ENCODE measurements at places on chromosomes 4 and X.

GRCh38 chr4:41095192-41095872 is 119.0 kb downstream of the APBB2 start:
- DNase-seq = no peak

DNA sequence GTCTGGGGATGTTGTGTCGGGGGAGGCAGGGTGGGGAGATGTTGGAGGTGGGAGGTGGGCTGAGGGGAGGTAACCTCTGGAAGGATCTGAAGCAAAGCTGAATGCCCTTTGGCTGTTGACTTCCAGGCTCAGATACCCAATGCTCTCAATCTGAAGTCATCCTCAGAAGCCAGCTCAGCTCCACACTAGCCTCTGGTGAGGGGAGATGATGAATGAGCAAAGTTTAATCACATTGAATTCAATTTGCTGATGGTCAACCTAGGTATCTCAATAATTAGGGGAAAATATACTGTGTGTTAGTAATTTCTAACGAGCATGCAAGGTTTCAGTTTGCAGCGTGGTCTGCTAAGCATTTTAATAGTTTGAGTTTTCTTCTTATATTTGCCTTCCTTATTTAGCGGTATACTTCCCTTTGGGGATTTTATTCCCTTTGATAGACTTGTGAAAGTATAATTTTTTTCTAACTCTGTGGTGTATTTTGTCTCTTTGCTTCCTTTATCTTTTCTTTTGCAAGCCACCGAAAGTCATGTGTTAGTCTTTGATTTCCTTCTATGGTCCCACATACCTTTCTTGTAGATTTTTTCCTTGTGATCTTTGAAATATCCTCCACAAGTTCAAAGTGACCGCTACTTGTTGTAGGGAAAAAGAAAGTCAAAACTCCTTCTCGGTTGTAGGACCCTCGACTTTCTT is 146.3 kb upstream of the LEF1 start:
- DNase-seq = no peak

DNA sequence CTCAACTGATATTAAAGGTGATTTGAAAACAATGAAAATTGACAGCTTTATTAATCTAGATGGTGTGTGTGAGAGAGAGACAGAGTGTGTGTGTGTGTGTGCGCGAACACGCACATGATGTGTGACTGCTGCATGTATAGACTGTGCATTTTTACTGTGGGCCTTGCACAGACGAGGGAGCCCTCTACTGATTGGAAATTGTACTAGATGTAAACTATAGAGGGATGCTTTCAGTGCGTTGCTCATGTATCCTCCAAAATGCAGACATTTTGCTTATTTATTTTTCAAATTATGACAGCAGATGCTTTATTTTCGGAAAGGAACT is 168.4 kb upstream of the GK2 start:
- no peak for DNase-seq

- no peak for DNase-seq
These were observed 97.4 kb downstream of the SHOX start for GRCh38 chrX:727738-728621.

DNA sequence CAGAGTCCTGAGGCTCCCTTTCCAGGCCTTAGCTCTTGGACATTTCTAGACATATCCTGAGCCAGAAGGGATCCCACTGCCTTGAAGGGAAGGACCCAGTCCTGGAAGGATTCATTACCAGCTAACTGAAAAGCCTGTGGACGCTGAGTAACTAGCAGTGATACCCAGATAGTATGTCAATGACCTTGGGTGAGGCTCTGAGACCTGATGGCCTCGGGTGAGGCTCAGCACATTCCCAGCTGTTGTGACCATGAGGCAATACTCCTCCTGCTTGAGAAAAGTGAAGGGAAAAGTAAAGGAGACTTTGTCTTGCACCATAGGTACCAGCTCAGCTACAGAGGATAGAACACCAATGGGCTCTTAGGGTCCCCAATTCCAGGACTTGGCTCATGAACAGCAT is 268.1 kb downstream of the DKK2 start:
- DNase-seq = no peak

GRCh38 chr4:148120216-148120615 is 322.0 kb downstream of the NR3C2 start:
- DNase-seq = no peak

- no peak for DNase-seq
These were observed 256.0 kb upstream of the SFRP2 start for GRCh38 chr4:154044742-154045485.

DNA sequence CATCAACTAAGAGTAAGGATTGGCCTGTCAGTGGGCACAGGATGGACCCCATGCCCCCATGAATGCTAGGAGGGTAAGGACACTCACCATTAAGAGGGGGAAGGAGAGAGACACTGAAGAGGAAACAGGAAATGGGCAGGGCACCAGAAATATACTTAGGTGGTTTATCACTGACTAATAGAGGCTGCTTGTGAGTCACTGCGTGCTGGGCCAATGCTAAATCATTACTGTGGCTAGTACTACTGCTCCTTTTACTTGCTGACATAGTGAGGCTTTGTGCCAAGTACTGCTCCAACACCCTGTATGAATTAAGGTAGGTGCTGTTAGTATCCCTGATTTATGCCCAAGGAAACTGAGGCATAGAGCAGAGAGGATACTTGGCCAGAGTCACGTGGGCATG is 130.4 kb upstream of the FRMPD4 start:
- DNase-seq = no peak

- no peak for DNase-seq
These were observed 7.4 kb downstream of the ZNF81 start for GRCh38 chrX:47844117-47844516.

DNA sequence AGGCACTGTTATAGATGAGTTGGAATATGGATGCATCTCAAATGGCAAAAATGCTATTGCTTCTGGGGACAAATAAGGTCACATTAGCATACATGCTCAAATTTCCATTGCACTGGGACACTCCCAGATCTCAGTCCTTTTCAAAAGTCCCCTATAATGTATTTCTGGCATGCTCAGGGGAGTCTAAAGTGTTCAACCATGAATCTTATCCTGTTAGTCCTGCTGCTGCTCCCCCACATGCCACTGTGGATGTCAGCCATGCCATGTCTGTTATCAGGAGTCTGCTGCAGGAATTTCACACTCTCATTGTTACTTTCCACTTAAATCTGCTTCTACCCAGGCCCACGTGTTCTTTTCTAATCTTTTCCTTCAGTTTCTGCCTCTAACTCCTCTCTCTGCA is 1000.6 kb downstream of the CCSER1 start:
- DNase-seq = no peak

DNA sequence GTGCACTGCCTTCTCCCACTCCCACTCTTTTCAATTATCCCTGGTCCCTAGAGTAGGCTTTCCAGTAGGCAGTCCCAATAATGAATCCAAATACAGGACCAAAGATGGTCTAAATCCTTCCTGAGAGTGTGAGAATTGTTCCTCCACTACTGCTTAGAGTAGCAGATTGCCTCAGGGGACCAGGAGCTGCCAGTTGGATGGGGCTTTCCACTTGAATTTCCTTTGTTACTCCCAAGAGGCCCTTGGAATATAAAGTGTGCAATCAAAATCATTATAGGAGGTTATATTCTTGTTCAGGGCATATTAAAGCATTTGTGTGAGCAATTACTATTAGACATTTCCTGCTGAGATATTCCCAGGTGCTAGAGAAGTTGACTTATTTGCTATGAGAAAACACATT is 156.6 kb upstream of the TLL1 start:
- DNase-seq = no peak

DNA sequence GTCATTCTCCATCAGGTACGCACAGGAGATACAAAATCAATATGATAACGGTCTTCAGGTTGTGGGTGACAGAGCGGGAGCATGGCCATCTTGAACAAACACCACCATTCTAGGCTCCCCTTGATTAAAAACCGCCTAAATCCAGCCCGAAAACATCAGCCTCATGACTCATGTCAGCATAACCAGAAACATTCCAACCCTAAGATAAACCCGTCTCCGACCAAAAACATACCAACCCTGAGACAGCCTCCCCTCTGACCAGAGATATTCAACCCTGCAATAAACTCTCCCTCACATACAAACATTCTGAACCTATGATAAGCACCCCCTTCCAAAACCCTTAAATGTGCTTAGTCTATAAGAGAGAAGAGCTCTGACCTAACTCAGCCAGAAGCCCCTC is 157.9 kb downstream of the DHRSX start:
- no peak for DNase-seq

GRCh38 chrX:1390621-1391369 is 1.1 kb downstream of the SLC25A6 start:
- no peak for DNase-seq

- DNase-seq = no peak
These were observed 13.3 kb downstream of the SRP72 start for GRCh38 chr4:56480691-56481090.

- peak; percentile 40 for DNase-seq
These were observed 5.1 kb downstream of the USP27X start for GRCh38 chrX:49884290-49884862.

GRCh38 chr4:147607471-147607870 is 9.7 kb upstream of the TMEM184C start:
- DNase-seq = no peak

DNA sequence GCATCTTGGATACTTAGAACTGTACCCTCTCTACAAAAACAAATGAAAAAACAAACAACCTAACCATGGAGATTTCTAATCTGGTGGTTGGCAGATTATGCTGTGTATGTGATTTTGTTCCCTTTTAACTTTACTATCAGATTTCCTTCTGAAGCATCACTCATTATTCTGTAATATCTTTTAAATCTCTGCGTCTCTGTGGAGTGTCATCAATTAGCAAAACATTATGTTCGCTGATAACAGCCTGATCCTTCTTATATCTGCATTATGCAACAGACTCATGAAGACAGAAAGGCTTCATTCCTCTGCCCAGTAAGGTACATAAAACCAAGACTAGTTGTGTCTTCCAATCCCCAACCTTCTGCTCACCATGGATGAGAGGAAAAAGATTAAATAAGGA is 110.3 kb upstream of the PDE5A start:
- no peak for DNase-seq

DNA sequence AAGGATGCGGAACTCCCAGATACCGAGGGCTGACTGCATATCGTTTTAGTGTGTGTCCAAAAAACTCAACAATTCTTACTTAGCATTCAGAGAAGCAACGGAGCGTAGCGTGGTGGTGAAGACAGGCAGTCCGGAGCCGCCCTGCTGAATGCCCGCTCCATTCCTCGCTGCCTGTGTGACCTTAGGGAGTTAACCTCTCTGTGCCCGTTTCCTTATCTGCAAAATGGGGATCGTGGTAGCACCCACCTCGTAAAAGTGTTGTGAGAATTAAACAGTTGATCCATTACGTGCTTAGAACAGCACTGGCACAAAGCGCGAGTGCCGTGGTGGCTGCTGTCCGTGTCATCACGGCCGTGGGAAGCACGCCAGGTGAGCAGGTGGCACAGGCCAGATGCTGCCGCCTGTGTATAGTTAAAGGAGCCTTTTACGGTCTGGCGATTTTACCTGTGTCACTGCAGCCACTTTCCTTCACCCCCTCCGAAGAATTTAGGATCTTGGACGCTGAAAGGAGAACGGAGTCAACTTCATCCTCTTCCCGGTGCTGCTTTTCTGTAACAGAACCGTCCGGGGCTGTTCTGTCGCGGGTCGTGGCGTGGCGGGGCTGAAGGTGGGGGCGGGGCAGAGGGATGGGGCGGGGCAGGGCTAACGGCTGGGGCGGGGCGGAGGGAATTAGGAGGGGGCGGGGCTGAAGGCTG is 885 bp downstream of the CCDC110 start:
- DNase-seq = peak; percentile 48

- DNase-seq = no peak
These were observed 94.9 kb upstream of the TBC1D9 start for GRCh38 chr4:140851032-140851636.

- no peak for DNase-seq
These were observed 462.4 kb downstream of the TLL1 start for GRCh38 chr4:166335256-166335938.

DNA sequence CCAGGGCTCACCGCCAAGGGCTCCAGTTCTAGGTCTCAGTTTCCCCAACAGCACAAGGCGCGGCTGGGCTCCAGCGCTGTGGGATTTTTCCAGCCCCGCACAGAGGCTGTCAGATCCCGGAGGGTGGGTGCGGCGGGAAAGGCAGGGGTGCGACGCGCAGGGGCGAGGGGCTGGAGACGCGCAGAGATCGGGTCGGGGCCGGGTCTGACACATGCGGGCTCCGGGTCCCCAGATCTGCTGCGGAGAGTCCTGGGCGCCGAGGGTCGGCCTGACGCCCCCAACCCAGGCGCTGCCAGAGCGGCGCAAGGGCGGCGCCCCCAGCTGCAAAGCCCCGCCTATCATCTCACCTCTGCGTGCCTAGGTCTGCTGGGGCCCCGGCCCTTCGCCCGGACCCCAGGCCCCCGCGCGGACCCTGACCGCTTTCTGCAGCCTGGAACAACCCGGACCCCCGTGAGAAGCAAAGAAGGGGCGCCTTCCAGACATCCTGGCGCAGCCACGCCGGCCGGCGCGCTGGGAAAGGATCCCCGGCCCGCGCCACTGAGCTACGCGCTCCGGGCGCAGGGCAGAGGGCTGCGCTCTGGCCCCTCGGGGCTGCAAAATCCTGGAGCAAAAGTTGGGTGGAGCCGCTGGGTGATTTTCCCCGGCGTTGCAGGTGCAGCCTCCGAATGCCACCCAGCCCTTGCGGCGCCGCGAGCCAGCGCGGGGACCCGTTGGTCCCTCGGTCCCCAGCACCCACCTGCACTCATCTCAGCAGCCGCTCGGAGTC is 486 bp downstream of the ABLIM2 start:
- no peak for DNase-seq

DNA sequence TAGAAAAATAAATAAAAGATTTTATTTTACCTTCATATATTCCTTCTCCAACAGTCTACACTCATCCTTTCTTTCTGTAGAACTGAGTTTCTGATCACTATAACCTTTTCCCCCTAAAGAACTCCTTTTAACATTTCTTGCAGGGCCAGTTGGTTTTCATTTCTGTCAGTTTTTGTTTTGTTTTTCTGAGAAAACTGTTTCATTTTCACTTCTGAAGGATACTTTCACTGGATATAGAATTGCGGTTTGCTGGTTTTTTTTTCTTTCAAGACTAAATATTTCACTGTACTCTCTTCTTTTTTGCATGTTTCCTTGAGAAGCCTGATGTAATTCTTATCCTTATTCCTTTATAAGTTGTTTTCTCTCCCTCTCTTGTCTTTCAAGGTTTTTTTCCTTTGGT is 90.4 kb upstream of the EOLA2 start:
- DNase-seq = no peak

GRCh38 chr4:180734753-180735432 is 1508.3 kb upstream of the TENM3 start:
- no peak for DNase-seq

- no peak for DNase-seq
These were observed 200.0 kb upstream of the MAOA start for GRCh38 chrX:43456063-43456462.

- no peak for DNase-seq
These were observed 21.0 kb downstream of the TNIP3 start for GRCh38 chr4:121143131-121143530.

- no peak for DNase-seq
These were observed 57.2 kb downstream of the SCML2 start for GRCh38 chrX:18297251-18297650.

DNA sequence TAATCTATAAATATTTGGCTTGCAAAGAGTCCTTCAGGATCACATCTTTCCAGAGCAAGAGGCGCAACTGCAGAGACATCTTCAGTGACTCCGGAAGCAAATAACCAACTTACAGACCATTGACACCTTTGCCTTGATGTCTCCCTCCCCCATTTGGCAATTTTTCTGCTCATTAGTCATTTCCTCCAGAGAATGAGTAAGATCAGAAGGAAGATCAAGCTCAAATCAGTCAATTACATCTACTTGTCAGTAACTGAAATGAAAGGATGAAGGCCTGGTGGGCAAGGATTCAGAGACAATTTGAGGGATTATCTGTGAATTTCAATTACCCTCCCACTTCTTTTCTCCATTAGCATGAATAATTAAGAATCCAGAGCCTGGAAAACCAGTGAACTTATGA is 665.6 kb upstream of the CPEB2 start:
- DNase-seq = no peak

Measured in effector CD4-positive, alpha-beta T cell (primary cell).